ENCODE measurements at places on chromosomes 7 and 10. TPM values are rescaled to one million over a fixed set of nuclear protein-coding genes. Genes with fewer than 3 reads are reported as not detected.

GRCh38 chr7:123190109-123190831 lies 9.5 kb downstream of the SLC13A1 start:
- DNase-seq: no peak
- no peak overlapping the region for H3K27ac ChIP-seq
- no peaks in the 10 kb centered on the region for H3K36me3 ChIP-seq
- no peaks in the 10 kb centered on the region for H3K4me1 ChIP-seq

DNA sequence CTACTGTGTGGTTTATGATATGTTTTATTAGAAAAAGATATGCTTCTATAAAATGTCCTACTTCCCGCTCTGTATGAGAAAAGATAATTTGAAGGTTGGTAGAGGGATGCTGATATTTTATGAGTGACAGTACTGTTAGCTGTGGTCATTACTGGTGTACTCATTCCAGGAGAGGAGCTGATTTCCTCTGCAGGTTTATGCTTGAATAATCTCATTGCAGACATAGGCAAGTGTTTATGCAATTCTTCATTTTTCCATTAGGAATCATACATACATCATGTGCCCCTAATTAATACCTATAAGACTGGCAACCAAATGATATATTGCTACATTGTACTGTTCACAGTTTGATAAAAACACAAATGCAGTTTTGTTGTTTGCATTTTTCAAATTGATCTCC lies 269.4 kb downstream of the MALRD1 start:
- H3K27me3 ChIP-seq: no peaks in the 10 kb centered on the region
- no peak for DNase-seq
- H3K36me3 ChIP-seq: no peaks in the 10 kb centered on the region
- no peaks in the 10 kb centered on the region for H3K4me1 ChIP-seq

The DMTF1 gene
- polyA plus RNA-seq: 260 TPM

DNA sequence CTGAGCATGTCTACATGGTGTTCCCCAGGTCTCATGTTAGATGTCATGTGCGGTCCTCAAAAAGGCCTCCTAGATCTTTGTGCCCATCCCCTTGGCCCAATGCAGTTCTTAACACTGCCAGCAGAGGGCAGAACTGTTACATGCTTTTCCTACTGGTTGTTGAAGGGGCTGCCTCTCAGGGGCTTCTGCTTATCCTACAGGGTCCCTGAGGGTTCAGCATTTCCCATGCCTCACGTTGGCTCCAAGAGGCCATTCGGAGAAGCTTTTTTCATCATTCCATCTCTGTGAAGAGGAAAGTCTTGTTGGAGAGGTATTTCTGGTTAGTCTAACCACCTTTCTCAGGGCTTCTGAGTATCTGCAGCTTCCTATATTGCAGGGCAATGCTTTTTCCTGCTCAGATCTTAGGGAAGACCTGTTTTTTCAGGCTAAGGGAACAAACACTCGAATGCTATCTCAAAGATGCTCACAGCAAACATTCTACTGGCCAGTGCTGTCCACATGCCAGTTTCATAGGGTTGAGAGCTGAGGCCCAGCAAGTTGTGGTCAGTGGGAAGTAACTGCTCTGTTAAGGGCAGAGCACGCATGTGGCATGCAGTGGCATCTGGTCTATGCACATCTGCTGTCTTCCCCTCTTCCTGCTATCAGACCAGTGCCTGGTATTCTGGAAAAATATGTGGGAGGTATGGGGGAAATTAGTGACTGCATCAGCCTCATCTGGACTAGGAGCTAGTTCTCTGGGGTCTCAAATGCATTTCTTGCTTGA lies 31.5 kb downstream of the MBL2 start:
- H3K36me3 ChIP-seq: no peaks in the 10 kb centered on the region
- no peaks in the 10 kb centered on the region for H3K27me3 ChIP-seq
- no peak overlapping the region for H3K27ac ChIP-seq
- no peak for DNase-seq

DNA sequence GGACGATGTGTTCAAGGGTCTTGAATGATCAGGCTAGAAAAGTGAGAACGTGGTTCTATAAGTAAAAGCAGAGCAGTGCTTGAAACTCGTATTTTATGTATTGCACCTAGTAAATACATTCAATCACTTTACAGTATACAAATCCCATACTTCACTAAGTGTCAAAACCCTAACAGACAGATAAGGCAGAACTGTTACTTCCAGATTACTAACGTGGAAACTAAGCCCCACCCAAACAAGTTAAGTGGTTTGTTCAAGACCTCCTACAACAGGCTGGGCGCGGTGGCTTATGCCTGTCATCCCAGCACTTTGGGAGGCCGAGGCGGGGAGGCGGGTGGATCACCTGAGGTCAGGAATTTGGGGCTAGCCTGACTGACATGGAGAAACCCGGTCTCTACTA lies 9.2 kb upstream of the MYO1G start:
- no peak overlapping the region for H3K4me3 ChIP-seq
- H3K27me3 ChIP-seq: no peaks in the 10 kb centered on the region
- H3K36me3 ChIP-seq: no peaks in the 10 kb centered on the region
- H3K4me1 ChIP-seq: peaks cover 14% of the 10 kb centered on the region
- H3K27ac ChIP-seq: no peak overlapping the region

DNA sequence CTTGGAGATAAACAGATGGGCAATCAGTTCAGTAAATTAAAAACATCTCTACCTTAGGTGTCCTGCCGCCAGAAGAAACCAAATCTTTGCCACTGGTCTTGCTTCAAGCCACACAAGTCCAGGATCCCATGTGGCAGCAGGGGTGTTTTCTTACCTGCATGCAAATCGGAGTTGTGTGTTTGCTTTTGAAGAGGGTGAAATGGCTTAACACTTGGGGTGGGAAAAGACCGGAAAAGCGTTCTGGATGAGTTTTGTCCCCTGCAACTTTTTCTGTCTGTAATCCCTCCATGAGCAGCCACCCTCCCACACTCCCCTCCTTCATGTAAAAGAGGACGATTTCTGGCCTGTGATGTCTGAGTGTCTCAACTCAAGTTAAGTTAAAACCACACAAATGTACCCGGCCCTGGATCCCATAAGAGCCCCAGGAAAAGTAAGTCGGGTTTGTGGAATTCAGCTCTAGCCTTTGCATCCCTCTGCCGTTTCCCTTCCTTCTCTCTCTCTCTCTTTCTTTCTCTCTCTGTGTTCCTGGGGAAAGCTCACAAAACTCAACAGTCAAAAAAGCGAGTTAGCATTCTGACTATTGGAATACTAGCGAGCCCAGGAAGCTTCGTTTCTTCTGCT lies 178.5 kb downstream of the TCF7L2 start:
- no peak for DNase-seq
- no peak overlapping the region for H3K27ac ChIP-seq
- no peak overlapping the region for H3K4me3 ChIP-seq
- no peaks in the 10 kb centered on the region for H3K36me3 ChIP-seq

DNA sequence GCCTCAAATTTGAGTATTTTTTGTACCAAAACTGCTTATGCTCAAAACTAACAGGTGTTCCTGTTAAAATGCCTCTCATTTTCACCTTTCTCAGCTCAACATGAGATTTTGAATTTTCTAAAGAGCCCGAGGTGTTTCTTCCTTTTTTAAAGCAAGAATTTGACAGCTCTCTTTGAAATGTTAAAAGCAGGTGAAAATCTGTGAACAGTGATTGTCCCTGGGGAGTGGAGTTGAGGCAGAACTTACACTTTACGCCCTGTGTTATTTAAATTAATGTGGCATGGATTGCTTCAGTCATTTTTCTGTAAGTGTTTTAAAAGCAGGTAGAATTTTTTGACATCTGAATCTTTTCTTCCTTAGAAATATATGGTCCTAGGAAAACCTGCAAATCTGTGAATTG lies 9.2 kb upstream of the GPR15LG start:
- H3K4me1 ChIP-seq: no peaks in the 10 kb centered on the region
- peaks cover 47% of the 10 kb centered on the region for H3K27me3 ChIP-seq
- no peaks in the 10 kb centered on the region for H3K36me3 ChIP-seq
- H3K27ac ChIP-seq: no peak overlapping the region

DNA sequence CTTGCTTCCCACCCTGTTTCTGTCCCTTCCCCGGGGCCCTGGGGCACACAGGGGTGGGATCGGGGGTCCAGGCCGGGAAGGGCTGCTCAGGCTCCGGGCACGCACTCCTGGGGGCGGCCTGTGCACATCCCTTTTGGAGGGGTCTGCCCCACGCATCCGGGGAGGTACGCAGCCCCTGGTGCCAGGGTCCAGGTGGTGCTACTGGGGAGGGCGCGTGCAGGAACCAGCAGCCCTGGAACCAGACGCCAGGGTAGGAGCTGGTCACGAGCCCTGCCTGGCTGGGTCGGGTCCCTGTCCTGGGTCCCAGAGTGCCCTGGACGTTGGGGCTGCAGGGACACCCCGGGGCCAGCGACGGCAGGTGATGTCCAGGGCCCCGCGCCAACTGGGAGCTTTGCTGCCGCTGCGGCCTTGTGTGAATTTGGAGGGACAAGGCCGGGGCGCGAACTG lies 53.4 kb downstream of the GLRX3 start:
- H3K36me3 ChIP-seq: peaks cover 33% of the 10 kb centered on the region
- H3K27me3 ChIP-seq: no peaks in the 10 kb centered on the region
- peaks cover 8% of the 10 kb centered on the region for H3K4me1 ChIP-seq
- no peak overlapping the region for H3K4me3 ChIP-seq

DNA sequence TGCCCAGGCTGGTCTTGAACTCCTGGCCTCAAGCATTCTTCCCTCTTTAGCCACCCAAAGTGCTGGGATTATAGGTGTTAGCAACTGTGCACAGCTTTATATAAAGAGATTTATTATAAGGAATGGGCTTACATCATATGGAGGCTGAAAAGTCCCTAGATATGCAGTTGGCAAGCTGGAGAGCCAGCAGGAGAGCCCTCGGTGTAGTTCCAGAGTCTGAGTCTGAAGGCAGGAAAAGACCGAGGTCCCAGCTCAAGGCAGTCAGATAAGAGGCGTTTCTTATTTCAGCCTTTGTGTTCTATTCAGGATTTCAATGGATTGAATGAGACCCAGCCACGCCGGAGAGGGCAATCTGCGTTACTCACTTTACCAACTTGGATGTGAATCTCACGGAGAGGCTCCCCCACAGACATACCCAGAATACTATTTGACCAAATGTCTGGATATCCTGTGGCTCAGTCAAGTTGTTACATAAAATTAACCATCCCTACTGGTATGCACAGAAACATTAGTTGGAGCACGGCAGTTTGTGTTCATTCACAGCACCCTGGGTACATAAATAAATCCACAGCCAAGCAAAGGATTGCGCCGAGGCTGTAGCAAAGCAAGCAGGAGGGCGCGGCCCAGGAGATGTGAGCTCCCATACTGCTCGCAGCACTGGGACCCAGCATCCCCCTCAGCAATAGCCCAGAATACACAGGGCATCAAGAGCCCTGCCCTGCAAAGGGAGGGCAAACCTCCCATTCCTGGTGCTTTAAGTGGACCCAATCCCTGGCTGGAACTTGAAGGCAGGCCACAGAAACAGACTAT lies 158.4 kb upstream of the ZNF32 start:
- no peaks in the 10 kb centered on the region for H3K36me3 ChIP-seq
- H3K27ac ChIP-seq: no peak overlapping the region
- H3K4me1 ChIP-seq: no peaks in the 10 kb centered on the region
- H3K4me3 ChIP-seq: no peak overlapping the region
- no peak for DNase-seq

The SPDYE3 gene
- polyA plus RNA-seq: 6.6 TPM

The CHCHD3 gene
- polyA plus RNA-seq: 53.8 TPM

DNA sequence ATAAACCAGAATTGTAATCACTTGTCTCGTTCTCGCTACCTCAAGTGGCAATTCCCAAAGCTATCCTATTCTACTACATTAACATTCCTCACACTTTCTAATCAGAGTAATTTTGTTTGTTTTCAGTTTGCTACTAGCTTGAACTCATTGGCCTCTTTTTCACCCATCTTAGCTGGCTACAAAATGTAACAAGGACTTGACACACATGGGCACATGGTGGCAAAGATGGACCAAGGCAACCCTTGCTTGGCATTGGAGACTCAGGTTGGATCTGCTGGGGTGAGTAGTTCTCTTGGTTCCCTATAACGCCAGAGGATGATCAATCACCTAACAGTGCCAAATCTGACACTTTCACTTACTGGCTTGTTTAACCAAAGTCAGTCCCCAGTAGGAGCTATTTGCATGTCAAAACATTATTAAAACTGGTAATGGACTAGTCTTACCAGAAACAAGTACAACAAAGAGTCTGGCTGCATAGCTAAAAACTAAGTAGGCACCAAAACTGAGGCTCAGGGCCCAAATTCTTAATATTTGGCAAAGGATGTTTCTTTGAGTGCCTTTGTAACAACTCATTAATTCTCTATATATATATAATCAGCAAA lies 1.9 kb downstream of the USP6NL start:
- H3K27ac ChIP-seq: no peak overlapping the region
- peak overlapping the region; percentile 80 for H3K4me3 ChIP-seq
- DNase-seq: no peak
- no peaks in the 10 kb centered on the region for H3K27me3 ChIP-seq

DNA sequence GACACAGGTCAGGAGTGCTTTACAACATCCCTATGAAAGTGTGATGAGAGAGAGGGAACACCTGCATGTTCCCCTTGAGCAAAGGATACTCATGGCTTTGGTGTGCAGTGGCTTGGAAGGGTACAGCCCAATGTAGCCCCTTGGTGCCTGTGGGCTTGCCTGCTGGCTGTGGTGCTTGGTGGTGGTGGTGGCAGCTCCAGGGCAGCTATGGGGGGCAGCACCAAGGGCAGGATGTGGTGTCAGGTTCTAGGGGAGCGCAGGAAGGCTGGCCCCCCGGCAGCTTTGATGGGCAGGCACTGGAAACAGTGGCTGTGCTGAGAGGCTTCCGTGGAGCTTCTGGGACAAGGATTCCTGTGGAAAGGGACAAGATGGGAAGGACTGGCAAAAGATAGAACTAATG lies 464.0 kb upstream of the ZMIZ1 start:
- DNase-seq: no peak
- no peak overlapping the region for H3K4me3 ChIP-seq
- H3K4me1 ChIP-seq: no peaks in the 10 kb centered on the region

The OR2A5 gene
- 0.13 TPM for polyA plus RNA-seq

The HMX3 gene
- polyA plus RNA-seq: not detected

Measured in left lung (tissue), 14 donors.